ENCODE measurements at places on chromosomes 1 and 21.

GRCh38 chr1:83827741-83828140 lies 171.2 kb downstream of the TTLL7 start:
- no peak for DNase-seq

GRCh38 chr1:234246638-234247116 lies 126.6 kb upstream of the COA6 start:
- DNase-seq, result no peak

GRCh38 chr1:93804412-93804811 lies 74.6 kb downstream of the DNTTIP2 start:
- DNase-seq, result no peak

DNA sequence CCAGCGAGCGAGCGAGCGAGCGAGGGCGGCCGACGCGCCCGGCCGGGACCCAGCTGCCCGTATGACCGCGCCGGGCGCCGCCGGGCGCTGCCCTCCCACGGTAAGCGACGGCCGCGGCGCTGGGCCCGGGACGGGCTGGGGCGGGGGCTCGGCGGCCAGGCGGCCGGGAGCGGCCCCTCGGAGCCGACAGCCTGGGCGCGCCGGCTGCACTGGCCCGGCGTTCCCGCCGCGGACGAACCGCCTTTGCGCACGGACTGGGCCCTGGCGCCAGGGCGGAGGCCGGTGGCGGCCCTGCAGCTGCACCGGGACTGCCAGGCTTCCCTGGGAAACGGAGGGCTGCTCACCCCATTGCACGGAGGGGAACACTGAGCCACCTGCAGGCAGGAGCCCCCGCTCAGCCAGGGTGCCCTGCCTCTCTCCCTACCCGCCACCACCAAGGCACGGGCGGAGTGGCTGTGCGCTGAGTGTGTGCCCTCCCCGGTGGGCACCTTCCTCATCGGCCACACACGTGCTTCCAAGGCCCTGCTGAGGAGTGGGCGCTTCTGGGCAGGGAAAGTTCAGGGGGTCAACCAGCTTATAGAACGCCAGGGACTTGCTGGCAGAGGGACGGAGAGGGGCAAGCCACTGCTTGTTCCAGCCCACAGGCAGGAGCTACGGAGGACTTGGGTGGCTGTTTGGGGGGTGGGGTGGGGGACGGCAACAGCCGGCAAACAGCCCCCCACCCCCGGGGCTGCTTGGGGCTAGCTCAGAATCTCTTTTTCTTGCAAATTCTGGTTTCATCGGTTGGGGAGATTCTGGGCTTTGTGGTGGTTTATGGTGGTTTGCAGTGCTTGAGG lies 532 bp downstream of the CSF1 start:
- no peak for DNase-seq

GRCh38 chr1:206655471-206655882 lies 20.1 kb downstream of the DYRK3 start:
- DNase-seq, result no peak

GRCh38 chr1:200369706-200370105 lies 40.1 kb downstream of the ZNF281 start:
- DNase-seq, result no peak

DNA sequence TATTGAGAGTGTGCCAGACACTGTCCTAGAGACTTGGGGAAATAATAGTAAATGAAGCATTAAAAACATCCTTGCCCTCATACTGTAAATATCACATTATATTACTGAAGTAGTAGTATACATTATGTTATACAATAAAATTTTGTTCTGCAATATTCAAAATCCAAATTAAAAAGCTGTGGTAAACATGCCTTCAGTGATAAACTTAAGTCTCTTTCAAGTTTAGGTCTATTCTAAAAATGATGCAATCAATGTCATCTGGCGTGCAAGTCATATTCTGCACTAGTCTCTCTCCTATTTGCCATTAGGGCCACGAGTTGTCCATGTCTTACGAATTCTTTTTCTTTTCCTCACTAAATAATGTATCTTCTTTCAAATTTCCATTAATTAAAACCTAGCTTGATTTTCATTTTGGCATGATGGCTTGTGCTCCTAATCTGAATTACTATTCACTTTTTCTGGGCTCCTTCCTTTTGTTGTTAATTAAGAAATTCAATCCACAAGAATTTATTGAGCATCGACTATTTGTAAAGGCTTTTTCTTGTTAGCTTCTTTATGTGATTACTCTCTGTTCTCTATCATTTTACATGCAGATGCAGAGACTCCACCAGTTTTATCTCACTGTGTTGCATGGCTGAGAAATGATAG lies 130.7 kb downstream of the COQ8A start:
- DNase-seq, result no peak

GRCh38 chr1:99527078-99527477 lies 118.8 kb upstream of the PALMD start:
- DNase-seq, result no peak

DNA sequence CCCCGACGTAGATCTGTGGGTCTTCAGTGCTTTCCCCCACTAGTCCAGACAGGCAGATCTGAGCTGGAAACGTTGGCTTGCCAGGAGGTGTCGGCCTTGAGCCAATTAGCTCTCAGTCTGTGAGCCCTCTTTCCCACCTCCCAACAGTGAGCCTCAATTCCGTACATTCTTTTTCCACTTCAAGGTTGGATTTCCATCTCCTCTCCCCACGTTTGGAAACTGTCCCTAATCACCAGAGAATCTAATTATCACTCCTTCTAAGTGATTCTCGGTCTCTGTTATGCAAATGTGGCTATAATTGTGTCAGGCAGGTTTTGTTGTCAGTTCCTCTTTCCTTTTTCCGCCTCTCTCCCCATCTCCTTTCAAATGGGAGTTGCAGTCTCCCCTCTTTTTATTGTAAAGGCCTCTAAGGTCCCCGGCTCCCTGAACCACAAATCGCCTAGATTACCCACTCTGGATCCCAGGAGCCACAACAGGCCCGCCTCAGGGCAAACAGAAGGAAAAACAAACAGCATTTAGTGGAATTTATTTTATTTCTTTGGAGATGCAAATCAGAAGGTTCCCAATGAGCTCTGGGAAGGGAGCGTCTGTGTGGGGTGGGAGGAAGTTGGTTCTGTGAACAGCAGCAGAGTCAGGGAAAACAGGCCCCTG lies 29.4 kb upstream of the LRRN2 start:
- DNase-seq, result no peak

DNA sequence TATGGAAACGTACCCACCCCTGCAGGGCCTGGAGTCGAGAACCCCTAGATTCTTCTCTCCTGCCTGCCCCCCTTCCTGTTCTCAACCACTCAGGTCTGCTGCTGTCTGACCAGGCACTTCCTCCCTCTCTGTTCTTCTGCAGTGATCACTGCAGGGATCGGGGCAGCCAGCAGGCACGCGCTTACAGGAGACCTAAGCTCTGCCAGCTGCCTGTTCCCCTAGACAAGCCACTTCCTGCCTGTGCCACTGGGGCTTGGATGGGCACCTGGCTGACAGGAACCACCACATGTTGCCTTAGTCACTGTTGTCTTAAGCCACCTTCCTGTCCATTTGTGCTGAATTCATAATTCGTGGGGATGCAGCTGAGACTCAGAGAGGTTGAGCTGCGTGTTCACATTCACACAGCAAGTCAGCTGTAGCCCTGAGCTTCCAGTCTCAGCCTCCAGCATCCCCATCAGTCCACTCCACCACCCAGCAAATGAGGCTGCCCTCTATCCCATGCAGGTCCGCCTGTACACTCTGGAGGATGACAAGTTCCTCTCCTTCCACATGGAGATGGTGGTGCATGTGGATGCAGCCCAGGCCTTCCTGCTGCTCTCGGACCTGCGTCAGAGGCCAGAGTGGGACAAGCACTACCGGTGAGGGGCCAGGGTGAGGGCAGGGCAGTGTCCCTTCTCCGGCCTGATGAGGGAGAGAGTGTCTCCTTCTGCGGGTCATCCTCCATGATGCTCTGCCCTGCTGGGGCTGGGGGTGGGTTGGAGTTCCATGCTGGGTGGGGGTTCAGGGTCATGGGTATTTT lies 18.6 kb downstream of the FAM151A start:
- no peak for DNase-seq

DNA sequence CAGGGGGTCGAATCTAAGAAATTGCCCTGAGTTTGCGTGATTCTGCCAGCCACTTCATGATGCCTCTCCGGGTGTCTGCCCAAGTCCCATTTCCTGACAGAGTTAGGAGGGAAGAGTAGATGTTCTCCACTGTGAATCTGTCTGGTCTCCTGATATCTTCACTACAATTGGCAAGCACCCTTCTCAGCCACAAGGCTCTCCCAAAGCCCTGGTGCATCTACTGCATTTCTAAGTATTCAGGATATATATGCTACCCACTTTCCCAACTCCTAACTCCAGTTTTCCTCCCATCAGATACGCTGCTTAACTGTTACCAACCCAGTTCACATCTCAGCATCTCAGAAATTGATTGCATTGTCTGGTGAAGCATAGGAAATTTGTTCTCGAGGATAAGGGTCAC lies 25.9 kb upstream of the OVAAL start:
- no peak for DNase-seq

GRCh38 chr1:22822371-22822770 lies 111.7 kb downstream of the EPHB2 start:
- DNase-seq, result no peak

DNA sequence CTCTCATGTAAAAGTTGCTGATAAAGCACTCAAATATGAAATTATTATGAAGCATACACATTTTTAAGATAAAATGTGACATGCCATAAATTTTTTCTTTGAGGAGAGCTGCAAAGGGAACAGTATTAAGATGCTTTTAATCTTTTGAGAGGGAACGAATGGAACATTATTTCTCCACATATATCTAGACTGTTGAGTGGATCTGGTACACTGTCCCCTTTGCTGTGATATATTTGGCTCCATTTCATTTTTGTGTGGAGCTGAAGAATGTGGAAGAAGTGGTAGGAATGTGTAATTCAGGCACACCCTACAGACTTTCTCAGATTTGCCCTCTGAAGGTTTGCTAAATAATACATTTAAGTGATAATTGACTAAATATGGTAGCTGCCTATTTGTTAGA lies 31.7 kb downstream of the PGM1 start:
- DNase-seq, result no peak

GRCh38 chr1:173181791-173182190 lies 25.3 kb downstream of the TNFSF4 start:
- DNase-seq, result no peak

GRCh38 chr1:206029484-206029883 lies 5.8 kb upstream of the CTSE start:
- DNase-seq, result no peak

GRCh38 chr1:211632117-211632807 lies 43.2 kb downstream of the NEK2 start:
- no peak for DNase-seq

DNA sequence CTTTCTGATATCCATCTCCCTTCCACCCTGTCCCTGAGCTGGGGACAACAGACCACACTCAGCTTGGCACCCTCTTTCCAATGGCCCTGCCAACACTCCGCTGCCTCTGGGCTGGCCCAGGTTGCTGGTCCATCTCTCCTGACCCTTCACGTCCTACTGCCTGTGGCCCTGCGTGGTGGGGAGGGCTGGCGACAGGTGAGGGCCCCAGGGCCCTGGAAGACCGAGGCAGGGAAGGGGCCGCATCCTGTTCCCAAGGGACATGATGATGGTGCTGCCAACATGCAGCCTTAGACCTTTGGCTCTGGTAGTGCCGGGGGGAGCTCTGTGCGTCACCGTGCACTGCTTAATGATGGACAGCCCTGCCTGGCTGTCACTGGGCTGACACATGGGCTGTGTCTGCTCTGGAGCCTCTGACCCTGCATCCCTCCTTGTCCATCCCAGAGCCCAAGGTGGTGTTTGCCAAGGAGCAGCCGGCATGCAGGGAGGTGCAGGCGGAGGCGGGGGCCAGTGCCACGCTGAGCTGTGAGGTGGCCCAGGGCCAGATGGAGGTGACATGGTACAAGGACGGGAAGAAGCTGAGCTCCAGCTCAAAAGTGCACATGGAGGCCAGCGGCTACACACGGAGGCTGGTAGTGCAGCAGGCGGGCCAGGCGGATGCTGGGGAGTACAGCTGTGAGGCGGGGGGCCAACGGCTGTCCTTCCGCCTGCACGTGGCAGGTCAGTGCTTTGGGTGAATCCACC lies 65.2 kb downstream of the OBSCN start:
- no peak for DNase-seq

- no peak for DNase-seq
Observed at GRCh38 chr21:33339135-33339534, 14.4 kb downstream of the IFNAR1 start.

- no peak for DNase-seq
Observed at GRCh38 chr1:93821423-93822144, 57.4 kb downstream of the DNTTIP2 start.

GRCh38 chr1:246591047-246591446 lies 24.8 kb downstream of the CNST start:
- DNase-seq, result no peak

DNA sequence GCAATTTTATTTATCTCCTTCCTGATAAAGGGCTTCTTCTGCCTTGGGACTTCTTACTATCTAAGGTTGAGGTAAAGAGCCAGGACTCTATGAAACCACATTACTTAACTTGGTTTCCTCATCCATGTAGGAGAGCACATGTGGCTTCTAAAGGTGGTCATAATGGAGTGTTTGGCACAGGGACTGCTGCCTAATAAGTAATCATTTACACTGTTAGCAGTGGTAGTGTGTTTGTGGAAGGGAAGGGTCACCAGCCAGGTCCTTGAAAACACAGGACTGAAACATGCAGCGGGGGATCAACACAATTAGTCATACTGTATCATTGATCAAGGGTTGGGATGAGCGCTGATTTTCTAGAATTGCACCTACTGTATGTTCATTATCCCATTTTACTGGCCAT lies 59.6 kb downstream of the UCK2 start:
- DNase-seq, result no peak

DNA sequence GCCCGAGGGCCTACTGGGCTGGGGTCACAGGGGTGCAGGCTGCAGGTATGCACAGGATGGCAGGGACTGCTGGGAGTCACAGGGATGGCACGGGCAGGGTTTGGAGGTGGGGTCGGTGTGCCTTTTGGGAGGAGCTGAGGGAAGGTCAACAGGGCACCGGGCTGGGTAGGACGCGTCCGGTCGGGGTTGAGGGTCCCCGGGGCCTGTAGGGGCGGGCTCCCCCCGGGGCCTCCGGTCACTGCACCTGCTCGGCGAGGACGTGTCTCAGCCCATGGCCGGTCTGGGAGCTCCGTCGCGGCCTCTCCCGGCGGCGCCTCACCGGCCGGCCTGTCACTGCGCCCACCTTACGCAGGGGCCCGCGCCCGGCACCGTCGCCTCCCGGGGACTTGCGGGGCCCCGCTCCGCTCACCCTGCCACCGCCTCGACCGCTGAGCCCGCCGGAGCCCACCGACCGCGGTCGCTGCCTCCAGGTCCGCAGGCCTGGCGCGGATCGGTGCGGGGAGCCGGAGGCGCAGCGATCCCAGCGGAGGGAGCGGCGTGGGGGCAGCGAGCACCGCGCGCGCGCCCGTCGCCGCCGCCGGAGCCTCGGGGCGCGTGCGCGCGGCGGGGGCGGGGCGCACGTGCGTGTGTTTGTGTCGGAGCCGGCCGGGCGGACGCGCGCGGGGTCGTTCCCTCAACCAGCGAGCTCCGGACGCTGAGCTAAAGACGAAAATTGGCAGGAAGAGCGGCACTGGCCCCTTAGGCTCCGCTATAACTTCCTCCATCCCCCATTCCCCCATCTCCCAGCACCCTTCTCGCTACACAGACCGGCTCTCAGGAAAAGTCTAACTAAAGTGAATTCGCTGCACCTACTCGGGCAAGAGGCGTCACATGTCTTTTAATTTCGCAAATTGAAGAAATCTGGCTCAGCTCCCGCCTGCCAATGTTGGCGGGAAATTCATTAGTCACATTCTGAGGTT lies at the start of gene AMIGO1:
TSS of gene AMIGO1 (minus strand) at position 552 of the 959 bp plus-strand sequence. CDS start 815 bp downstream, outside the sequence.
- DNase-seq, result no peak

GRCh38 chr1:107357376-107357775 lies 216.5 kb downstream of the NTNG1 start:
- DNase-seq, result no peak
